ENCODE measurements at places on chromosomes 7 and 10.

GRCh38 chr7:135729230-135729629 is 1.2 kb upstream of the SLC13A4 start:
- DNase-seq = no peak

GRCh38 chr7:18037609-18038008 is 10.0 kb upstream of the PRPS1L1 start:
- no peak for DNase-seq

- DNase-seq = no peak
These were observed 10.0 kb downstream of the MTURN start for GRCh38 chr7:30144657-30145306.

DNA sequence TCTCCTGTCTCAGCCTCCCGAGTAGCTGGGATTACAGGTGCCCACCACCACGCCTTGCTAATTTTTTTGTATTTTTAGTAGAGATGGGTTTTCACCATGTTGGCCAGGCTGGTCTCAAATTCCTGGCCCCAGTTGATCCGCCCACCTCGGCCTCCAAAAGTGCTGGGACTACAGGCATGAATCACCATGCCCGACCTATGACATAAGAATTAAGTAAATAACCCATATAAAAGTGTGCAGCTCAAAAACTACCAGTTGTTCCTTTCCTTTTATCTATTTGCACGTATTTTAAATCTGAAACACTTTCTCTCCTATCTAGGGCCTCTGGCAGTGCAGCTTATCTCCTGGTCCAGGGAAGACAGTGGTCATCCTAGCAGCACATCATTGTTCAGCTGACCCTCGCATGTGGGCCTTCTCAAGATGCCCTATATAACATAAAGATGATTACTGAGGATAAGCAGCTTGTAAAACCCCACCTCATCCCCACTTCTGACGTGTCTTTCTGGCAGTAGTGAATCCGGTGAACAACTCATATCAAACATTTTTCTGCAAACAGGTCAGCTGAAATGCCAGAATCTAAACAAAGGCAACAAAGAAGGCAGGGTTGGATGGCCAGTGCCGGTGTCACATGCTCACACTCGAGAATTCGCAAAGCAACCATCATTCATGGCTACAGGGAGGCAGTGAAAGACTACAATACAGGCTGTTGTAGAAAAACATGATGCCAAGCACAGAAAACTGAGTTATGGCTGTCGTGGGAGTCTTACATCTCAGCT is 36.0 kb upstream of the KCNIP2 start:
- DNase-seq = no peak

Data from T47D (cell line).